ENCODE measurements at places on chromosomes 2 and 18.

- DNase-seq: no peak
Observed at GRCh38 chr18:35642802-35643201, 61.3 kb downstream of the GALNT1 start.

DNA sequence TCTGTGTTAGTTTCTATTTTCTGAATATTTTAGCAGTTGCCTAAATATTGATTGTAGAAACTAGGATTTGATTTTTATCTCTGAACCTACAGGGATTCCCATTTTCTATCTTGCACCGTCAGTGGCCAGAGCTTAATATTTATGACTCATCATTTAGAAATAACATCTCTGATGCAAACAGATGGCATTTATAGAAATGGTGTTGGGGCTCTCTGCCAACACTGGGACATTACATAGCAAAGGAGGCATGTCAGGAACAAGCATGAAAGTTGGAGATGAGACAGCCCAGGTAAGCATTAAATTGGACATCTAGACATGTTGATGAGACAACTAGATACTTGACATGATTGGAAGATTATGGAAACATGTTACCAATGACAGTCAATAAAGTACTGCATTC lies 165.3 kb upstream of the SYT4 start:
- no peak for DNase-seq

GRCh38 chr2:118202707-118203303 lies 114.5 kb downstream of the INSIG2 start:
- no peak for DNase-seq

DNA sequence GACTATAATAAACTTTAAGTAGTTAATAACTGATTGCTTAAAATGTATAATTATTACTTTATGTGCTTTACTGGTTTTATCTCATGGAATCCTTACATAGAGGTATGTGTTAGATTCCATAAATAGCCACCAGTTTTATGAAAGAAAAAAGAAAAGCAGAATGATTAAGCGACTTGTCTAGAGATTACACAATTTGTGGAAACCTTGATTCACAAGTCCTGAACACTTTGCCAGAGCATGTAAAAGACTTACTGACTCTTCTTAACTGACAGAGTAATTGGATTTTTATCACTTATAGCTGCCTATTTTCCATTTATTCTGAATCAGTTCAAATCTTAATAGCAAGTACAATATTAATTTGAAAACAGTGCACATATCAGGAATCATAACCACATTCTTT lies 448.7 kb upstream of the NETO1 start:
- no peak for DNase-seq

- DNase-seq: no peak
Observed at GRCh38 chr2:239052798-239053665, 205.1 kb downstream of the TWIST2 start.

DNA sequence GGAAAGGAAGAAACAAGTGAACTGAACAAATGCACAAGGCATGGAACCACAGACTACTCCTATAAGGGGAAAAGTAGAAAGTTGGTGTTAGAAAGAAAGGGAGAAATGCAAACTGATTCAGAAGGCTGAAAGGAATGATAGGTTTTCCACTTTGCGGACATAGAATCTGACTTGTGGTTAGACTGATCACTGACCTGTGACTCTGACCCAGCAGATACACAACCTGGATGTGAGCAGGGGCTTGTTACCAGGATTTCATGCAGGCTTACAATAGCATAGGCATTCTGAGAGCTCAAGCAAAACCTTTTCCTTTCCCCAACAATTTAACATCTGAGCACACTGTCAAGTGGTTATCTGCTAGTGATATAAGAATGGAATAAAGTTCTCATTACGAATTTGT lies 237.0 kb upstream of the CDH20 start:
- no peak for DNase-seq

GRCh38 chr2:217055624-217056023 lies 195.8 kb upstream of the TNP1 start:
- DNase-seq: no peak

DNA sequence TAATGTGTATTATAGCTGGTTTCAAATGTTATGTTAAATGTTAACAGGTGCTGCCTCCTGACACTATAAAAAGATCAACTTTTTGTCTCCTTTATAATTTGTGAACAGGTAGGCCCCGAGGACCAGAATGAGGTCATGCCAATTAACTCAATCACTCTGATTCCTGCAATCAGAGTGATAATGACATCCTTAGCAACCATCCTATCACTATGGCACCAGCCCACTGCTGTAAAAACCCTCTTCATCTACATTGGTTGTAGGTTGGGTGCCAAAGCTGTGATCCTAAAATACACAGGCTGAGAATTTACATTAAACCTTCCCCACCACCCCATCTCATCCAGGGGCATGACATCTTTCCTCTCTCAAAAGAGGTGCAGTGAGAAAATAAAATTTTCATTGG lies 103.5 kb downstream of the CPO start:
- DNase-seq: no peak

- no peak for DNase-seq
Observed at GRCh38 chr2:239815671-239816070, 209.5 kb downstream of the NDUFA10 start.

DNA sequence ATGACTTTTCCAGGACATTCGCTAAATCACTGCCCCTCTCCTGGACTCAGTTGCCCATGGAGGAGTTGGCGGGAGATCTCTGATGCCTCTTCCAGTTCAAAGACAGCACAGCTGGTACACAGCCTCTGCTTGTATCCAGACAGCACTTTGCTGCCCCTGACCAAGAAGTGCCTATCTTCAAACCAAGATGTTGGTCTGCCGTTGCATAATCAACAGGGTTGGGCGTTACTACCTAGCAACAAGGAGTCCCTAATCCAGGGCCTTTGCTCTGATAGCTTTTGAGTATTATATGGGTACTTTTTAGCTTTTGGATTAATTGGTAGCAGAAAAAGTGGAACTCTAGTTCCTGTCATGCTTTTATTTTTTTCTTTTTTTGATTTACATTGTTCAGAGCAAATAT lies 166.6 kb downstream of the FAM210A start:
- DNase-seq: no peak

DNA sequence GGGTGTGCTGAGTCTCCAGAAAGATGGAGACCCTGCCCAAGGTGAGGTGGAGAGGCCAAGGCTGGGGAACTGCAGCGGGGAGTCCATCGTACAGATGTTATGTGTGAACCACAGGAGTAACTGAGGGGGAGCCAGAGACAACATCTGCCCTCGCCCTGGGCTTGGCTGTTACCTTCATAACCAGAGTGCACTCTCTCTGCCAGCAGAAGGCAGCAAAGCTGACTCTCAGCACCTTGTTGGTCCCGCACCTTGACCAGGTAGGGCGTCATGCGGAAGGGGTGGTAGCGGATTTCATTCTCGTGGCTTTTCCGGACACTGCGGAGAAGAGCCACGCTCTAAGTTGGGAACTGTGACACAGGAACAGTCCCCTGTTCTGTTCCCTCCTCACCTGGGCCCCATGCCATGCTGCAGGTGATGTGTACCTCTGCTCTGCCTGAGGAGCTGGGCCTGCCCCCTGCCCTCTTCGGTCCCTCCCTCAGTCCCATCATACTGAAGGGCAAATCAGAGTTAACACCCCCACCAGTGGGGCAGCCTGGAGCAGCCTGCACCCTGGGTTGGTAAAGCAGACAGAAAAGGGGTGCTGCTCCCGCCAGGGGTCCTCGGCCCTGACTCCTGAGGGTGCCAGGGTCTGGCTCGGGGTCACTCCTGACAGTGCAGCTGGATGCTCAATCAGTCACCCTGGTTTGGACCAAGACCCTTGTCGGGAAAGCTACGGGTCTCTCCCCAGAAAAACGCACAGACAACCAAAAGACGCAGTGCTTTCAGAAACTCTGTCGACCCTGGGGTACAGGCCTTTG lies 20.3 kb downstream of the PER2 start:
- no peak for DNase-seq

- DNase-seq: no peak
Observed at GRCh38 chr2:185441486-185442005, 297.1 kb upstream of the FSIP2 start.

DNA sequence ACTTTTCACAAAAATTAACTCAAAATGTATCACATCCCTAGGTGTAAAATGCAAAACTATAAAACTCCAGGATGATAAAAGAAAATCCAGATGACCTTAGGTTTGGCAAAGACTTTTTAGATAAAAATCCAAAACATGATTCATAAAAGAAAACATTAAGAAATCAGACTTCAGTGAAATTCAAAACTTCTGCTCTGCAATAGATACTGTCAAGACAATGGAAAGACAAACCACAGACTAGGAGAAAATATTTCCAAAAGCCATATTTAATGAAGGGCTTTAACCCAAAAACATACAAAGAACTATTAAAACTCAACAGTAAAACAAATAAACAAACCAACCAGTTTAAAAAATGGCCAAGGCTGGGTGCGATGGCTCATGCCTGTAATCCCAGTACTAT lies 173.6 kb upstream of the SPOPL start:
- no peak for DNase-seq

DNA sequence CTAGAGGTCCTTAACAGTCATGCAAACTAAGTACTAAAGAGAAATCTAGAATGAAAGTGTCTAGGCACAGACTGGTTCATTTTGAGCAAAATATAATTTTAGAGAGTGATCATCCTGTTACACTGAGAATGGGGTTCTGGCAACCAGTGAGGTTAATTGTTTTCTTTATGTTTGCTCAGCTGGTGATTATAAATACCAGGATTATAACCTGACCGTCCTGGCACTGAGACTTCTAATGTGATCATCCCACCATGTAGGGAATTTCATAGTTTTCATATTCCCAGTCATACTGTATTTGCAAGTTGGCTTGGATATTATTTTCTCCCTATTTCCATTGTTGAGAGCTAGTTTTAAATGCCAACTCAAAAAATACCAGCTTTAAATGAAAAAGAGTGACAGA lies 852.5 kb upstream of the LRATD1 start:
- no peak for DNase-seq

GRCh38 chr18:34624551-34624950 lies 85.5 kb upstream of the DTNA start:
- no peak for DNase-seq

DNA sequence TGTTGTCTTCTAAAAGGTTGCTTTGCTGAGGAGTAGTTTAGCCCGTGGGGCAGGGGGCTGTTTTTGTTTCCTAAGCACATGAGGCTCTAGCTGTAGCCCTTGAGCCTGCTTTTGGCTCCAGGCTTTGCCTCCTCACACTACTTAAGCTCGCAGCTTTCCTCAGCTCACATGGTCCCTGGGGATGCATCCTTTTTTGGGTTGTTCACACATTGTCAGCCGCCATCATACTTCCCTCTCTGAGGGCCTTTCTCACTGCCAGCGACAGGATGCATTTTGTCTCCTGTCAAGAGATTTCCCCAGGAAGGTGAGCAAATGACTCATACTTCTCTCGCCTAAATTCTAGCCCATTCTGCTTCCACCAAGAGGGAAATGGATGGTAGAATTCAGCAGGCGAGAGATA lies 279.5 kb upstream of the PKDCC start:
- DNase-seq: no peak

DNA sequence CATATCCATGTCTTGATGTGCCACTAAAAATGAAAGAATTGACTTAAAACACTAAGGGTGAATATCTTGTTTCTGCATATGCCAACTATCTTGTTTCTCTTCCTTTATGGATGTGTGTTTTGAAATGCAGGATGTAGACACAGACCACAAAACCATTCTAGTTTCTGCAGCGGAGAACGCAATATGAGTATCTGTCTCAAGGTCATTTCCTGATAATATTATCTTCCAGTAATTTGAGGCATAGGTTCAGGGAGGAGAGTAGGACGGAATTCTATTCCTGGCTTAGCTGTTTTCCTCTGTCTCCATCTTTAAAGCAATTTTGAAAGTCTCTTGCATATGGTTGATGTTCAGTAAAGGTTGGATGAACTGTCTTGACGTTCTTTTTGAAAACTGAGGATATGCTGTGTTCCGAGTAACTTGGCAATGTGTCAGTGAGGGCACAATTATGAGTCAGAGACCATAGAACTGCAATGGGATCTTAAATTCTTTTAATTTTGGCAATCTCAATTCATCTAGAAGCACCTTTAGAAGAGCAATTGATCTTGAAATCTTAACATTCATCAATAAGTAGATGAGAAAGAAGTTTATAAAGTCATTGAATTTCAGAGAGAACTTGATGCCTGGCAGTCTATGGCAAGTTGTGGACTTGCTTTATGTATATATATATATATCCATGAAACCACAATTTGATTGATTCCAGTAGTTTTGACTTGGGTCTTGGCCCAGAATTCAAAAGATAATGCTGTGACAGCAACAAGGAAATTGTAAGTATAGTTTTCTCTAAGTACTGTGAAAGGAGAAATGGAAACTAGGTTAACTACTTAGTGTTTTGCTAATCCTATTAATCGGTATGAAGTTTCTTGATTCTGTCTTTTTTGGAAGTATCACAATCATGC lies 24.8 kb downstream of the RAB27B start:
- peak; percentile 96 for DNase-seq

DNA sequence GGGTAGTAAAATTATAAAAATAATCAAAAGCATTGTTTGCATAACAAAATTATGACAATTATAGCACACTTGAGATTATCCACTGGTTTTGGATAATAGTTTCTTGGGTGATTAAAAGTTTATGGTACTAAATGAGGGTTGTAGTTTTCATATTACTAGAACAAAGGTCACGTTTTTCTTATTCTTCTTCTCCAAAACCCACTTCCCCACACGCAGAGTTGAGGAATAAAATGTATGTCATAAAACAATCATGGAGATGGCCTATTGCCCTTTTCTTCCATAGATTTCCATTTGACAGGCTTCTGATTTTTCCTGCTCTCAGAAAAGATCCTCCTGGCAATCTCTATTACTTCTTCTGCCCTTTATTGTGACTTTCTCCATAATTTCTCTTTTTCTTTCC lies 863.9 kb downstream of the ERBB4 start:
- DNase-seq: no peak

- DNase-seq: no peak
Observed at GRCh38 chr2:149009576-149010461, 28.7 kb upstream of the LYPD6B start.

DNA sequence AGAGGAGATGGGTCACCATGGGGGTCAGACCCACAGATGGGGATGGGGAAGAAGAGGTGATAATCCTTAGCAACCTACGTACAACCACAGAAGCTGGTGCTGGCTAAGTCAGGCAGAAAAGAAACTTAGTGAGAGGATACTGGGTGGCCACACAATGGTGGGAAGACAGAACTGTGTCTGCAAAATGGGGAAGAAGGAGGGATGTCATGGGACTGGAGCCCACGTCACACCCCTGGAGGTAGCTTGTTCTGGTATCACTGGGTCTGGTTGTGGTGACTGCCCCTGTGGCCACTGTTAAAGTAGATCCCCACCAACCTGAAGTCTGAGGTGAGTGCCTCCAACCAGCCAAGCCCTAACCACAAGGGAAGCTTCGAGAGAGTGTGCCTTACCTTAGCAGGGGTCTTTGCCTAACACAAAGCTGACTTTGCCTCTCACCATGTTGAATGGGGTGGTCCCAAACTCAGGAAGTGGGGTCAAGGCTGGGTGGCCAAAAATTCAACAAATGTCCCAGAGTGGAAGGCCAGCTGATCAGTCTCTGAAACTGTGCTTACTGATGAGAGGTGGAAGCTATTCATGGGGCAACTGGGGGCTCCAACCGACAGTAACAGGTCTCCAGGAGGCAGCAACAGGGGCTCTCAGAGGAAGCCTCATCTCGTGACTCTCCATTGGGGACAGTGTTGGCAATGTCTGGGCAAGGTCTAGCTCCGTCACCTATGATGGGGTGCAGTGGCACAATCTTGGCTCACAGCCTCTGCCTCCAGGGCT lies 64.8 kb upstream of the SLC1A4 start:
- no peak for DNase-seq
